Suppressor macrophage (primary cell): ENCODE measurements at places on chromosomes 1 and 21.

GRCh38 chr21:41806773-41807172, 39.9 kb upstream of the RIPK4 start:
- DNase-seq: no peak

DNA sequence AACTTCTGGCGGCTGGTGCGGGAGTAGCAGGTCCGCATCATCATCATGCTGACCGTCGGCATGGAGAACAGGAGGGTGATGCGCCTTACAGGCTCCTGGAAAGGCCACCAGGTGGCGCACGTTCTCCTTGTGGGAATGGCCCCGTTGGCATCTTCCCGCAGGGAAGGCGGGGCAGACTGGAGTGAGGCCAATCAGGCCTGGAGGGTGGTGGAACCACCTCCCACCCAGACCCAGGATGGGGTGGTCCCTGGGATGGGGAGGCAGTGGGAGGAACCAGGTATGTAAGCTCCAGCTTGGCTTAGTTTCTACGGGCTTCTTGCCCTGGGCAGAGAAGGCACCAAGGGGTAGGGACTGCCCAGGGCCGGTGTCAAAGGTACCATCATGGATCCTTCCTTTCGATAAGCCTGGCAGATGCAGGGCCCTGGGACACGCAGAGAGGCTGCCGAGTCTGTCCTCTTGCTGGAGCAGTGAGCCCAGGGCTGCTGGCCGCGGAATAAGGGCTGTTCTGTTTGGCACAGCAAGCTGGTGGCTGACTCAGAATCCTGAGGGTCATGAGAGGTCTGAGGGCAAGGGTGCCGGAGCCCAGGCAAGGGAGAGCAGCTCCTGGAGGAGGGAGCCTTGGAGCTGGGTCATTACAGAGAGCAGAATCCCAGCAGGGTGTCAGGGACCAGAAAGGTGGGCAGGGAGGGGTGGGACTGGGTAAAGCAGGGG, 8.7 kb upstream of the LGR6 start:
- DNase-seq: peak; percentile 89

DNA sequence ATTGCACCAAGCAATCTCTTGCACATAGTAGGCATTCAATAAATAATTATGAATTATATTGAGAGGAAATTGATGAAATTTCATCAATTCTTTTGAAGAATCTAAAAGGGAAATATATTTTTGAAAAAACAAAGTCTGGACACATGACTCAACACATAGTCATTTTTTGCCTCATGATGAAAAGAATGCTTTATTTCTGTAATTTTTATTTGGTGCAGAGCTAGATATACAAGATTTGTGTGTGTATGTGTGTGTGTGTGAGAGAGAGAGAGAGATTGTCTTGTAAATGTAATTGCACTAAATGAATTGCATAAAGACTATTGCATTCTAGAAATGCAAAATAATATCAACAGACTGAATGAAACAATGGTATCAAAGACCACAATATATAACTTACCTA, 206.2 kb upstream of the C1orf87 start:
- DNase-seq: no peak

GRCh38 chr21:44354775-44355771, 1.7 kb downstream of the TRPM2 start:
- DNase-seq: peak; percentile 58

DNA sequence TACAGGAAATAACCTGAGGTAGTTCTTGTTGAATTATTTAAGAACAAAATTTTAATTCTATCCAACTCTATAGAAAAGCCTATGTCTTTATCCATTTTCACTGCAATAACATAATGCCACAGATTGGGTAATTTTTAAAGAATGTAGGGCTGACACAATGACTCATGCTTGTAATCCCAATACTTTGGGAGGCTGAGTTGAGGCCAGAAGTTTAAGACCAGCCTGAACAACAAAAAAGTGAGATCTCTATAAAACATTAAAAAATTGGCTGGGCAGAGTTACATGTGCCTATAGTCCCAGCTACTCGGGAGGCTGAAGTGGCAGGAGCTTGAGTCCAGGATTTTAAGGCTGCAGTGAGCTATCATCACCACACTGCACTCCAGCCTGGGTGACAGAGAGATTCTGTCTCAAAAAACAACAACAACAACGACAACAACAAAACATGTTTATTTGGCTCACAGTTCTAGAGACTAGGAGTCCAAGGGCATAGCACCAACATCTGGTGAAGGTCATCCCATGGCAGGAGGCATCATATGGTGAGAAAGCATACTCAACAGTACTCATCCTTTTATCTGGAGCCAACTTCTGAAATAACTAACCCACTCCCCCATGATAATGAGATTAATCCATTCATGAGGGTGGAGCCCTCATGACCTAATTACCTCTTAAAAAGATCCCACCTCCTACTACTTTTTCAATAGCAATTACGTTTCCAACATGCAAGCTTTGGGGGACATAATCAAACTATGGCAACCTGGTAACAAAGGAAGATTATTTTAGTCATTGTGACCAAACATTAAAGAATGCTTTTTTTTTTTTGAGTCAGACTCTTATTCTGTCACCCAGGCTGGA, 59.6 kb downstream of the ABL2 start:
- peak; percentile 55 for DNase-seq

DNA sequence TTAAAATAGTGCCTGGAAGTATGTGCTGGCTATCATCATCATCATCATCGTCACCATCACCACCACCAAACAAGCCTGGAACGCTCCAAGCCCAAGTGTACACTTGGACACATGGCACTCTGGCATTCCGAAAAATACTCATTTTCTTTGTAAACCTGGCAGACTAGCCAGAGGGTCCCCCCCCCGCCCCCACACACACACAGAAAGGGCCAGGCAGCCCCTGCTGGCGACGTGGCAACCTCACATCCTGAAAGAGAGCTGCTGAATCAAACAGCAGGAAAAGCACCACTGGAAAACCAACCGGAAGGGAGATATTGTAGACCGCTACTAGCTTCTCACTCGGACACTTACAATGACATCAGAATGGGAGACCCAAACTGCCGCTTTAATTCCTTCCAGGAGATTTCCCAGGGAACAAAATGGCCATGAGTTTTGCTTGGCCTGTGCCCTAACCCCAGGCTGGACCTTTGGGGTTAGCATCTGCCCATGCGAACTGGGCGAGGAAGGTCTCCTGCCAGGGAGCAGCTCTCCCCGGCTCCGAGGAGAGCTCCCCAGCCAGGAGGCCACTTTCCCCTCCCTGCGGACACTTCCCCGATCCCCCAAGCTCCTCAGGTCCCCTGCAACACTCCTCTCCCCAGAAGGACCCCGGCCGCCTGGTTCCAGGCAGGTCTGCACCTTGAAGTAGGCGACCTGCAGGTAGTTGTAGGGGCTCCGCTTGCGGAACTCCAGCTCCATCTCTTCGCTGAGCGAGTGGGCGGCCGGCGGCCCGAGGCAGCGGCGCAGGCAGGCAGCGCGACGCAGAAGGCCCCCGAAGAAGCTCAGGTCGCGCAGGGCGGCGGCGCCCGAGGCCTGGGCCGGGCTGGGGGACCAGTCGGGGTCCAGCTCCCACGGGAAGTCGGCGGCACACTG, 742 bp downstream of the P3H1 start:
- DNase-seq: peak; percentile 24

DNA sequence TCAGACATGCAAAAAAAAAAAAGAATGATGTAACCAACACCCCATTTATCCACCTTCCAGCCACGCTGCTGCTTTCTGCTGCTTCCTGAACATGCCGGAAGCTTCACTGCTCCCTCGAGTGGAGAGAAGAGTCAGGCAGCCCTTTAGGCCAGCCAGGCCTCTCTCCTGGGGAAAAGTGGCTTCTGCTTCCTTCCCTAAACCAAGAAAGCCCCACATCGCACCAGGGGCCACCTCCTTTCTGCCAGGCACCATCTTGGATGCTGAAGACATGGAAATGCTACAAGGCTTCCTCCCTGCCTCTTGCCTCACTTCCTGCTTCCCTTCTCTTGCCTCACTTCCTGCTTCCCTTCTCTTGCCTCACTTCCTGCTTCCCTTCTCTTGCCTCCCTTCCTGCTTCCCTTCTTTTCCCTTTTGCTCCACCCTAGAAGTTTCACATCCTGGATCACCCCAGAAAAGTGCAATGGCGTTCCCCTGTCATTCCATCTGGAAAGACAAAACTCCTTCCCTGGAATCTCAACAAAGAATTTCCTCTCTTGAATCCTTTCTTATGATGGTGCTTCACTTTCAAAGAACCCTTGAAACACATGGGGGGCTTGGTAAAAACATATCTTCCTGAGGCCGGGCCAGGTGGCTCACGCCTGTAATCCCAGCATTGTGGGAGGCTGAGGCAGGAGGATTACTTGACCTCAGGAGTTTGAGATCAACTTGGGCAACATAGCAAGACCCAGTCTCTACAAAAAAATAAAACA, 18.7 kb downstream of the TNFRSF8 start:
- DNase-seq: no peak

GRCh38 chr1:50846224-50846839, 113.7 kb downstream of the FAF1 start:
- no peak for DNase-seq

DNA sequence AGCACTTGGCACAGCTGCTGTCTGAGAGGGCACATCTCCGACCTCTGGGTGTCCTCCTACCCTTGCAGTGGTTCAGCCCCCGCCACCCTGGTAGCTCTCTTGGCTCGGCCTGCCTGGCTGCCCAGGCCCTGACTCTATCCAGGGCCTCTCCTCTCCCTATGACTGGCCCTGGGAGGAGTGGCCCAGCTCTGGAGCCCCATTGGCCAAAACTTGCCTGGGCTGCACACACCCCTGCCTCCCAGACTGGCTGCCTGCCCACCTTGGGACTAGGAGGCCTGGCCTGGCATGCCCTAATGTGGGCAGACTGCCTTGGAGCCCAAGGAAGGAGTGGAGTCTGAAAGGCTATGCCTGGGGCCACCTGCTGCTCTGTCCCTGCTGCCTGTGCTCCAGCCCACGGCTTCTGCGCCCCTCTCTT, 33.6 kb downstream of the ACOT11 start:
- no peak for DNase-seq

DNA sequence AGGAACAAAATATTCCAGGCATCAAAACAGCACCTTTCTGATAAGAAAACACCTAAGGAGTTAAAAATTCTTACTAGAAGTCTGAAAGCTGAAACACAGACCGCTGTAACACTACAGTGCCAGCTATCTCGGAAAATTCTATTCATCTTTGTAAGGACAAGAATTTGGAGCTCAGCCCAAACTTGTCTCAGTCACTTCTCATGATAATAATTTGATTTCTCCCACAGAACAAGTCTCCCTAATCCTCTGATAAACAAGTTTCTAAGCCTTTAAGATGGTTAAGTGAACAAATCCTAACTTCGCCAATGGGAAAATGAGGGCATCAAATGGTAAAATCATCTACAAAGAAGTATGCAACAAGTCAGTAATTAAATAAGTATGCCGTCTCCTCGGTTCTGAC, 59.9 kb downstream of the SIPA1L2 start:
- no peak for DNase-seq

- DNase-seq: no peak
Observed at GRCh38 chr1:95733031-95733430, 499.0 kb downstream of the RWDD3 start.

- DNase-seq: peak; percentile 70
Observed at GRCh38 chr1:89552471-89553081, 27.9 kb downstream of the LRRC8B start.

DNA sequence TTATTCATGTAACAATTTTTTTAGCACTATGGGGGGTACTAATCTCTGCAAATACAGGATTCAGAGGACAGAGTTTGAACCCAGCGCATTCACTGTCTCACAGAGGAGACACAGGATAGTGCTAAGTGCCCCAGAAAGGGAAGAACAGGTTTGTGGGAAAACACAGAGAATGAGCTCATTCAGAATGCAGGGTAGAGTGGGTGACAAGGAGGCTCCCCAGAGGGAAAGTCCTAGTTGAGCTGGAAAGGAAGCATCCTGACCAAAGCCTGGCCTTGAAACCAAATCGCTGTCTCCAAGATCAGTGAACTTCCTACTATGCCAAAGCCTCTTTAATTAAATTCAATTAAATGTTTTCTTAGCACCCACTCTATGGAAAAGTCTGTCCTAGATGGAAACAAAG, 19.0 kb upstream of the RGS2 start:
- DNase-seq: peak; percentile 26

DNA sequence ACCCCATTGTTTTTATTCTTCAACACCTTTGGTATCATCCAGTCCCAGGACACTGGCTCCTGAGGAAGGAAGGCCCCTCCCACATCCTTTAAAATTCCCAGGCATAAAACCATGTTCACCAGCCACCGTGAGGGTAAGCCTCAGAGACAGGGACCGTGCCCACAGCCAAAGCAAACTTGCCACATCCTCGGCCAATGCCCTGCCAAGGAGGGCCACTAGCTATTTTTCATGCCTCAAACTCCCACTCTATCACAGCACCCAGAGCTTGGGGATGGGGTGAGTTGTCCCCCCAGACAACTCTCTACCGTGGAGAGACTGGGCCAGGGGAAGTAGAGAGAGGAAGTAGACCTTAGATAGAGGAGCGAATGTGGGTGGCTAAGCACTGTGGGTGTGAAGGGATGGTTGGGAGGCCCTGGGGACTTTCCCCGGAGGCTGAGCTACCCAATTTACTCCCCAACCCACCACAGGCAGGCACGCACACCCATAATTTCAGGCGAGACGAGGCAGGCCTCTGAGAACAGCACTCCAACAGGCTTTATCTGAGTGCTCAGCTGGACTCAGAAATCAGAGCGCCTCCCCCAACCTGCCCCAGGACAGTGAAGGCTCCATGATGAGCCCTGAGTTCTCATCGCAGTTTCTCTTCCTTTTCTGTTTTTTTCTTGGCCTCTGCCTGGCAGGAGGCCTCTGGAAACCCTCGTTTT, 15.9 kb upstream of the BTG2 start:
- DNase-seq: peak; percentile 96

GRCh38 chr1:182633031-182633430, 28.8 kb upstream of the RGS16 start:
- DNase-seq: no peak

GRCh38 chr21:31103571-31104265, 65.4 kb upstream of the KRTAP19-8 start:
- DNase-seq: peak; percentile 51

GRCh38 chr1:2506007-2506860, 20.2 kb downstream of the PANK4 start:
- DNase-seq: no peak

DNA sequence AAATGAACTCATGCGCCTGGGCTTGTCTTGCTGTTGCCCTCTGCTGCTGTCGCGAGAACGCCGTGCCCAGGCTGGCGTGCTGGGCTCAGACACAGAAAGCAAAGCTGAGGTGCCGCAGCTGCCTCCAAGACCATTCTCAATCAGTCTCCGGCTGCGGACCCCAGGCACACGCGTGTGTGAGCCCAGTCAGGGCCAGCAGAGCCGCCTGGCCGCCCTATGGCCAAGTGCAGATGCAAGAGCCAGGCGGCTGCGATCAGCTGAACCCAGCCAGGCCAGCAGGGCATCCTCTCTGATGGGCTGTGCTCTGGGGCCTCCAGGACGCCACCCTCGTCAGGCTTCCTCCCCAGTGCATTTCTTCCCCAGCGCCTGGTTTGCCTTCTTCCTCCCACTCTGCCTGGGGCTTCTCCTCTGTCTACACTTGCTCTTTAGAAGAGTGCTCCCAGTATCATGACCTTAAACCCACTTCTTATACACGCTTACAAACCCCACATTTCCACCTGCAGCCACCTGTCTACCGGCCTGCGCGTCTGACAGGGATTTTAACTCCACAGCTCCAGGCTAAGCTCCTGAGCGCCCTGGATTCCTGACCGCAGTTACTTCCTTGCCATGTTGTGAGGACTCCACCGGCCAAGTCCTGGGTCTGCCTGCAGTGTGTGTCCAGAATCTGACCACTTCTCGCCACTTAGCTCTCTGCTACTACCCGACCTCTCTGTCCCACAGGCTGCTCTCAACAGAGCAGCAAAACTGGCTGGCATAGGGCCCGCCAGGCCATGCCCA, 21.7 kb upstream of the LRRC47 start:
- no peak for DNase-seq

GRCh38 chr1:235893840-235894239, 27.1 kb upstream of the LYST start:
- DNase-seq: no peak

- no peak for DNase-seq
Observed at GRCh38 chr21:28738882-28739281, 253.8 kb downstream of the LTN1 start.
